RWPE2 (cell line): ENCODE measurements at places on chromosomes 12 and 14.

- no peak for DNase-seq
These were observed 775.1 kb downstream of the FLRT2 start for GRCh38 chr14:86305058-86305457.

GRCh38 chr12:1566449-1567135, 27.8 kb downstream of the FBXL14 start:
- no peak for DNase-seq

DNA sequence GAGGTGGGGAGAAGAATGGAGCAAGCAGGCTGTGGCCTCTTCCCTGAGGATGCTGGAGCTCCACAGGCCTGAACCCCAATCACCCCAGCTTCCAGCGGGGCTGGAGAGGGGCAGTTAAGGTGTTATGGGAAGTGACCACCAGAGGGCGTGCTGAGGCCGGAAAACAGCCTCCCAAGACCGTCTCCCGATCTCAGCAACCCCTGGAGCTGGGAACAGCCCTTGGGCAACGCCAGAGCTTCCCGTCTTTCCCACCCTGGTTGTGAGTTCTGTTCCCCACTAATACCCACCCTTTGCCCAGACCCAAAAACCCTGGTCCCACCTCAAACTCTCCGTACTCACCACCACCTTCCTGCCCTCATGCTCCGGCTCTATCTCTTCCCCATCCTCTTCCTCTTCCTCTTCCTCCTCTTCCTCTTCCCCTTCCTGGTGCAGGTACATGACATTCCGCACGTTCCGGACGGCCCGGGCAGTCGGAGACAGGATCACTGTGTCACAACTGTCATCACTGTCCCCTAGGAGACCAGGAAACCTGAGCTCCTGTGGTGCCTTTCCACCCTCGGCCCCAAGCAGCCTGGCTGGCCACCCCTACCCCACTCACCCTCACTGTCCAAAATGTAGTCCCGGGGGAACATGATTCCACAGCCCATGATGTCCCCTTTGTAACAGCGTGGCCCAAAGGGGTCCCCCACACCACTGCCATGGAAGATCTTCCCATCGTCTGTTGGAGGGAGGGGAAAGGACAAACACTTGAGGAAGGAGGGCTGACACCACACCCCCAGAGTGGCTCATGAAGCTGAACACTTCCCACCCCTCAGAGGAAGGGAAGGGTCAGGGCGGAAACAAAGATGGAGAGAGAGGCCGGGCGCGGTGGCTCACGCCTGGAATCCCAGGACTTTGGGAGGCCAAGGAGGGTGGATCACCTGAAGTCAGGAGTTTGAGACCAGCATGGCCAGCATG, 12.9 kb downstream of the SPRYD3 start:
- no peak for DNase-seq

- no peak for DNase-seq
These were observed at the start of gene IFI27L2 for GRCh38 chr14:94129111-94129757. IFI27L2 (minus strand) TSS chr14:94129604; CDS start chr14:94129564, 40 bp downstream.

DNA sequence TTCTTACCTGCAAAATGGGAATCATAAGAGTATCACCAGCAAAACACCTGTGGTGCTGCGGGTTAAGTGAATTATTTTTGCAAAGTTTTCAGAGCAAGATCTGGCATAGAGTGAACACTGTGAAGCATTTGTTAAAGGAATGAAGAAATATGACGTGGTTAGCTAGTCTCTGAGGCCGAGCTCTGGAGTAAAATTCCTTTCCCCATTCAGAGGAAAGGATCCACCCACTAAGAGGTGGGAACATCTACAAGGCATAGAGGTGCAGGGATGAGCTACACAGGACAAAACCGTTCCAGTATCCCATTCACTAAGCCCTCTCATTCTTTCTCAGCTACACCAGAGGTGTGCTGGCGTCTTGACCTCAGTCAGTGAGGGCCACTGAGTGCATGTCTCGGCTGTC, 48.5 kb downstream of the JAG2 start:
- no peak for DNase-seq

DNA sequence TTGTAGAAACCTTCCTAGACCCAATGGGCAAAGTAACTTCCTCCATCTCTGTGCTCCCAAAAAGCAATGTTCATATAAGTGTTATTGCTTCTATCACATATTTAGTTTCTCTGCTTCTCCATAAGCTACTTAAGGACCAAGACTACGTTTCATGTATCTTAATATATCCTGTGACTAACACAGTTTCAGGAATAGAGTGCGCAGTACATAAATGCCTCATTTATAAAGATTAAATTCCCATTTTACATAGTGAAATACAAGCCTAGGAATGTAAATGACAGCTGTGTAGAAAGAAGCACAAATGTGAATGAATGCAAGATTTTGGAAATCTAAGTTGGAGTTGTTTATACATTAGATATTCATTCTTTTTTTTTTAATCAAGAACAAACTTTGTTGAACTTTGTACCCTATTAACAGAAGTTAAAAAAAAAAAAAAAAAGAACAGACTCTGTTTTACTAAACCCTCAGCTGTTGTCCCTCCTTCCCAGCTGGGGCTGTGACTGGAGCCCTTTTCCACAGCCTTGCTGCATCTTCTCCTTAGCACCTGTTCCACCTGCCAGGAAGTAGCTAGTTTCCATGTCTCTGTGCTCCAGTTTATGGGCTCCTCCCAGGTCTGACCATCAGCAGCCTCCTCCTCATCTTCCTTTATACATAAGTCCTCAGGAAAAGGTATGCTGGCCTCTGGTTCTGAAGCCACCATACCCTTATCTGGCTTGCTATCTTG, 7.0 kb upstream of the METTL17 start:
- no peak for DNase-seq

GRCh38 chr12:40342010-40342409, 117.2 kb downstream of the LRRK2 start:
- DNase-seq, result no peak

DNA sequence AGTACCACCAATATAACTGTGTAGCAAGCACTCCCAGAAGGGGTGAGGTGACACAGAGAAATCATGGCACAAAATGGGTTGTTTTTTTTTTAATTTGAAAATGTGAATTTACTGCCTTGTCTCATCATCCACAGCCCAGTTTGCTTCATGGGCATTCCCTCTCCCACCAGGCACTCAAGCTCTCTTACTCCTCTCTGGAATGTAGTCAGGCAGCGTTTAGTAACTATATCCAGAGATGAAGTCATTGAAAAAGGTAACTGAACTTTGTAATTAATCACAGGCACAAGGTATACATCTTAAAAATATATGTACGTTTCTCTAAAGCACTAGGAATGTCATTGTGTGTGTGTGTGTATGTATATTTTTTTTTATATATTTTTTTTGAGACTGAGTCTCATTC, 91.4 kb downstream of the FAR2 start:
- DNase-seq, result no peak

- no peak for DNase-seq
These were observed 6.0 kb upstream of the LGALS3 start for GRCh38 chr14:55123101-55123500.

GRCh38 chr12:15933751-15934150, 22.6 kb downstream of the DERA start:
- DNase-seq, result no peak

- DNase-seq, result no peak
These were observed 3.1 kb downstream of the C14orf39 start for GRCh38 chr14:60482743-60483142.

DNA sequence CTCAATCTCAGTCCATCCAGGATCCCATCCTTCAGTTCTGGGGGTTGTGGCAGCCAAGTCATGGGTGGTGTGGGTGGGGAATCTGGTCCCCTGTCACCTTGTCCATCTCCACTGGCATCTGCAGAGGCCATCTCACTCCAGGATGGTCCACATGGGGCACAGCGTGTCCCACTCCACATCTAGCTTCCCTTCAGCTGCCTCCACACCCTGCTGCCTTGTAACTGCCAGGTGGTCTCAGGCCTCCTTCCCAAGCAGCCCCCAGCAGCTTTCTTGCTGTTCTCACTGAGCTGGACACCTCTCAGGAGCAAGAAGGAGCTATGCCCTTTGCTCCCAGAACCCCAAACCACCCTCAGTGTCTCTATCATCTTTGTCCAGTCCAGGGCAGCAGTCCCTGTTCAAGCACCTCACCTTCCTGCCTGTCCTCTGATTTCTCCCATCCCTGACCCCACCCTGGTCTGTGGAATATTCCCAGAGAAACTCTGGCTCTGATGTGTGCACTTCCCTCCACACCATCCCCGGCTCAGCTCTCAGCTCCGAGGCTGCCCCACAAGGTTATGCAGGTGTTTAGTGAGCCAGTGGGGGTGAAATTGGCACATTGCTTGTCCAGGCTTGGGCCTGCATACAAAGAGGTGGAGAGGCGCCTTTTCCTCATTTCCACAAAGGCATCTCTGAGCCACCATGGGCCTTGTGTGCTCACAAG, 13.7 kb upstream of the DYNC1H1 start:
- no peak for DNase-seq

- no peak for DNase-seq
These were observed 151.2 kb downstream of the C12orf75 start for GRCh38 chr12:105481392-105482300.

DNA sequence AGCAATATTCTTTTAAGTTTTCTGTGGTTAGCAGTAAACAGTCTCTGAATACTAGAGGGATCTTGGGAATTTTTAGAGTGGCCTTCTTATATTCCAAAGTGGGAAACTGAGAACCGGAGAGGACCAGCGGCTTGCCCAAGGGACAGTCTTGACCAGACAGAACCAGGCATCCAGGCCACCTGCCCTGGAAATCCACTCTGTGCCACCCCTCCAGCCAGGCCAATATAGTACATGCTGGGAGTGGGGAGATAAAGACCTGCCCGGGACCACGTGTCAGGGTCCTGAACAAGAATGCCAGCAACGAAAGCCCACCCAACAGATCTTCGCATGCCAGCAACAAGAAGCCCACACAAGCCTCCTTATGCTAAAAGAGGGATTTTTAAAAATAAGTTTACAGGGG, 49.4 kb upstream of the RIN3 start:
- no peak for DNase-seq

GRCh38 chr12:21353487-21353886, 18.8 kb upstream of the SLCO1A2 start:
- no peak for DNase-seq

GRCh38 chr14:103190741-103191140, 67.5 kb downstream of the TNFAIP2 start:
- no peak for DNase-seq

- DNase-seq, result no peak
These were observed 150.7 kb downstream of the KTN1 start for GRCh38 chr14:55730592-55731310.

- DNase-seq, result no peak
These were observed 117.4 kb downstream of the DAD1 start for GRCh38 chr14:22471545-22472121.

- no peak for DNase-seq
These were observed 84.1 kb upstream of the TBX3 start for GRCh38 chr12:114767906-114768722.

GRCh38 chr14:99871771-99872170, 78.6 kb downstream of the EML1 start:
- no peak for DNase-seq

DNA sequence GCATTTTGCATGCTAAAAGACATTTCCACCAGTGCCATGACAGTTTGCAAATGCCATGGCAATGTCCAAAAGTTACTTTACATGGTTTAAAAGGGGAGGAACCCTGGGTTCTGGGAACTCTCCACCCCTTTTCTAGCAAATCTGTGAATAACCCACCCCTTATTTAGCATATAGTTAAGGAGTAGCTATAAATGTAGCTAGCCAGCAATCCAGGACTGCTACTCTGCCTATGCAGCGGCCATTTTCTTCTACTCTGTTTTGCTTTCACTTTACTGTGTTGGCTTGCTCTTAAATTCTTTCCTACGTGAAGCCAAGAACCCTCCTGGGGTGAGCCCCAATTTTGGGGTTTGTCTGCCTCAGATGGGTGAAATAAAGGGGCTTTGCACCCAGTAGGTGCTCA, 141.0 kb downstream of the PTPN11 start:
- no peak for DNase-seq

GRCh38 chr14:90740081-90740480, 76.1 kb downstream of the TTC7B start:
- no peak for DNase-seq

GRCh38 chr12:19055589-19055988, 73.9 kb upstream of the PLEKHA5 start:
- no peak for DNase-seq

DNA sequence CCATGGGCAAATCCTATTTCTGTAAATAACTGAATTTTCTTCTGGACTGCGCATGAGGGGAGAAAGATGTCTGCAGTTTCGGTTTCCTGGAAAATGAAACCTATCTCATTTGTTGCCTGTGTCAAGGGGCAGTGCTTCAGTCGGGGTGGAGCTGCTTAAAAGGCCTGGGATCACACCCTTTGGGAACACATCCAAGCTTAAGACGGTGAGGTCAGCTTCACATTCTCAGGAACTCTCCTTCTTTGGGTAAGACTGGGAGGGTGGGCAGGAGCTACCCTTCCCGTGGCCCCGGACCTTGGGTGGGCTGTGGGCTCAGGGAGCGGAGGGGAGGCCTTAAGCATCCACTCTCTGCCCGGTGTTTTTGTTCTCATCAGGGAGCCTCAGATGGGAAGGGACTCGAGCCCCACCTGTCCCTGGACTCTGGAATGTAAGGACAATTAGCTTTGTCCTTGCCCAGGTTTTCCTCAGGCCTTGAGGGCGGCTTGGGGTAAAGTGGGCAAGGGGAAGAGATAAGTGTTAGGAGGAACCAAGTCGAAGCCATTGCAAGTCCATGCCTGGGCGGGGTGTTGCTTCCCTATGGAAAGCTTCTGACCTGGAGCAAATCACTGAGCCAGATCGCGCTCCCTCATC, at the start of gene IFI27:
Gene IFI27 (plus strand): TSS at position 185 of the 630 bp plus-strand sequence.
- DNase-seq, result no peak

- DNase-seq, result peak; percentile 35
These were observed 12.1 kb upstream of the GPX2 start for GRCh38 chr14:64954491-64955240.

GRCh38 chr12:105986779-105987684, 151.7 kb downstream of the NUAK1 start:
- DNase-seq, result no peak

DNA sequence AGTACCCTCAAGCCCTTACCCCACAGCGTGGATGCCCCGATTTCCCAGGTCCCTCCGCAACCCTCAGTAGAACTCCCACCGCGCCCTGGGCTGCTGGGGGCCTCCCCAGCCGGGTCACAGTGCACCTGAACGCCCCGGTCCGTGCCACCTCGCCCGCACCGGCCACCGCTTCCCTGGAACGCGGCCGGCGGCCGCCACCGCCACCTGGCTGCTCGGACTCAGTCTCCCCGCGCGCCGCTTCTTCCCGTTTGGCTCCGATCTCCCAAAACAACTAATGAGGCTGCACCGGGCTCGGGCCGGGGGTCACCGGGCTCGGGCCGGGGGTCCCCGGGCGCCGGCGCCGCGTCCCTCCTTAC, 1.0 kb downstream of the ITPK1 start:
- DNase-seq, result no peak

DNA sequence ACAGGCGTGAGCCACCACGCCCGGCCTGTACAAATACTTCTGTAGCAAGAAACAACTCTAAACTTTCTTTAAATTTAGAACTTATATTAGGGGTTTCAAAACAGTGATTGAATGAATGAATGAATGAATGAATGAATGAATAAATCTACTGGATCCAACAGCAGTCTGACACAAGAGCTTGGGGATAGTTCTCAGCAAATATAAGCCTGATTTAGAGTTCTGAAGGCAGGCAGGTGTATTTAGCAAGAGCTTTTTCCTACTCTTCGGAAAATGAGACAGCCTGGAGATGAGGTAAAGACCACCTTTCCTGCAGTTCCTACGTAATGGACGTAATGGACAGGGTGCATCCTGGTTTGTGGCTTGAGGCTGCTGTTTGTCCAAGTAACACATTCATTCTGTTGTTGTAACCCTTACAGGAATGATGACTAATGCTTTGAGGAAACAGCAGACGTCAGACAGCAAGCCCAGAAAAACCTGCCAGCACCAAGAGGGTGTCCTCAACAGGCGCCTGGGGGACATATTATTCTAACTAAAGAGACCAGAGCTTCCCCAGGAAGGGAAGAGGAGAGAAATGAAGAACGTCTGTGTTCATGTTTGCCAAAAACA, 277.4 kb upstream of the SOX5 start:
- no peak for DNase-seq
